ENCODE measurements at places on chromosomes 3 and 15.

- no peak for DNase-seq
These were observed 620.3 kb upstream of the AGTR1 start for GRCh38 chr3:148077318-148077923.

GRCh38 chr3:46353090-46353489 lies 821 bp upstream of the CCR2 start:
- DNase-seq = no peak

- DNase-seq = no peak
These were observed 5.9 kb upstream of the ADGRG7 start for GRCh38 chr3:100603469-100603868.

GRCh38 chr15:44157679-44158078 lies 37.4 kb downstream of the FRMD5 start:
- DNase-seq = no peak

DNA sequence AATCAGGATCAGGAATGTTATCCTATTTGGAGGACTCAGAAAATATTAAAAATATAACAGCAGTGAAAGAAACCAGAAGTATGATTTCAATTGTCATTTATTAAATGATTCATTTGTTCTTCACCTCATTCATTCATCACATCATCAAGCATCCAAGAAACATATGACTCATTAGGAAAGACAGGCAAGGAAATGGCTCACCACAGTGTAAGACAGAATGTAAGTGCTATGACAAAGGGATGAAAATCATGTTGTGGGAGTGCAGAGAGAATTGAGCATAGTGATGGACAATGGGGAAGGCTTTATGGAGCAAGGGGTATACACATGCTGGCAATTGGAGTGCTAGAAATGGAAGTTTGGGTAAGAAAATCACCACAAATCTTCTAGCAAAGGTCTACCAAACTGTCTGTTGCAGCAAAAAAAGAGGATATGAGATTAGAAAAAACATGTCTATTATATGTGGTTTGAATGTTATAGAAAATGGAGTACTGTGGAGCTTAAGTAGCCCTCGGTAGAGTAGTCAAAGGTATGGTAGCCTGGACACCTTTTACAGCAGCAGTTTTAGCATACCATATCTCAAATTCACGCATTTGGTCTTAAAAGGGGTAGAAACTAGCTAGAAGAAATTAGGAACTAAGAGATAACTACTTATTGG lies 111.1 kb upstream of the GPR149 start:
- no peak for DNase-seq

All from CD4-positive, alpha-beta memory T cell (primary cell).